ENCODE measurements at places on chromosomes 16 and 17.

DNA sequence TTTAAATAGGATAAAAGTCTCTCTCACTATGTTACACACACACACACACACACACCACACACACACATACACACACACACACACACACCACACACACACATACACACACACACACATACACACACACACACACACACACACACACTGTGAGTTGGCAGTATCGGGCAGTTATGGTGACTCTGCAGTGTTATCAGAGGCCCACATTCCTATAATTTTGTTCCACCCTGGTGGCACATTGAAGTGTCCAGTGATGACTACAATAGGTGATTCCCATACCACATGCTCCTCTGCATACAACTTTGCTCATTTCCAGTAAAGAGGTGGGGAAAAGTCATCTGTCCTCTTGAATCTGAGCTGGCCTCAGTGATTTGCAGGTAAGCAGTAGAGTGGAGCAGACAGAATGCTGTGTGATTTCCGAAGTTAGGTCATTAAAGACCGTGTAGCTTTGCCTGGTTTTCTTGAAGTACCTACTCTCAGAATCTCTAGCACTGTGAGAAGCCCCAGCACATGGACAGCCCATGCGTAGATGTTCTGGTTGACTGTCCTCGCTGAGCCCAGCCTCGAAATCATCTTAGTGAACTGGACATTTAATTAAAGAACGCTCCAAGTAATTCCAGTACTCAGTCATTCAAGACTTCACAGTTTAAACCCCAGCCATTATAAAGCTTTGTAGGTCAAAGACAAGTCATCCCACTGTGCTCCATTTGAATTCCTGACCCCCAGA lies 836.6 kb upstream of the SOX9 start:
- DNase-seq, result no peak

- no peak for DNase-seq
Measured at GRCh38 chr17:80732268-80732667, 187.6 kb downstream of the RPTOR start.

DNA sequence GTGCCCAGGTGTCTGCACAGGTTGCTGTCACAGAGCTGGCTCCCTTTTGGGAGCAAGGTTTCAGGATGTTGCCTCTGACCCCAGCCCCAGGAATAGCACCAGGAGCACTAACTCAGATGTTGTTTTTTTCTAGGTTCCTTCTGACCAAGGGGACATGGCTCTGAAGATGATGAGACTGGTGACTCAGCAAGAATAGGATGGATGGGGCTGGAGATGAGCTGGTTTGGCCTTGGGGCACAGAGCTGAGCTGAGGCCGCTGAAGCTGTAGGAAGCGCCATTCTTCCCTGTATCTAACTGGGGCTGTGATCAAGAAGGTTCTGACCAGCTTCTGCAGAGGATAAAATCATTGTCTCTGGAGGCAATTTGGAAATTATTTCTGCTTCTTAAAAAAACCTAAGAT lies 28.1 kb downstream of the SCPEP1 start:
- no peak for DNase-seq

GRCh38 chr17:53607475-53607874 lies 215.3 kb upstream of the KIF2B start:
- DNase-seq, result no peak

DNA sequence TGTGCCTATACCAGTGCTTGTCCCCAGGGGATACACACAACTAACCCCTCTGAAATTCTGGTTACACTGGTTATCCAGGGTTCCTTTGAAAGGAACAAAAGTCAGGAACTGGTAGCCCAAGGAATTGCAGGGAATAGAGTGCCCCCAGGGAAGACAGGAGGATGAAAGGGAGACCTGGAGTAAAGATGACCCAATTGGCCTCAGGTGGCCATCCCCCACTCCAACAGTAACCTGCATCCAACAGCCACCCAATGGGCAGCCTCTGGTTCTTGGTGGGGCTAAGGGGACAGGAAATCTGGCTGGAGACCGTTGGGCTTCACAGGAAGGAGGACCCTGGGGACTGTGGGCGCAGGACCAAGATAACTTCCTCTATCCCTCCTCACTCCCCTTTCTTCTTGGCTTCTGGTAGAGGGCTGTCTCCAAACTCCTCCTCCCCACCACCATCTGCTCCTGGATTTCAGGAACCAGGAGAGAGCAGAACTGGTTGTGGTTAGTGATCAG lies 826 bp upstream of the MPO start:
- no peak for DNase-seq

- no peak for DNase-seq
Measured at GRCh38 chr17:40198576-40198975, 20.5 kb upstream of the WIPF2 start.

GRCh38 chr17:35972945-35973332 lies 8.4 kb downstream of the CCL16 start:
- no peak for DNase-seq

DNA sequence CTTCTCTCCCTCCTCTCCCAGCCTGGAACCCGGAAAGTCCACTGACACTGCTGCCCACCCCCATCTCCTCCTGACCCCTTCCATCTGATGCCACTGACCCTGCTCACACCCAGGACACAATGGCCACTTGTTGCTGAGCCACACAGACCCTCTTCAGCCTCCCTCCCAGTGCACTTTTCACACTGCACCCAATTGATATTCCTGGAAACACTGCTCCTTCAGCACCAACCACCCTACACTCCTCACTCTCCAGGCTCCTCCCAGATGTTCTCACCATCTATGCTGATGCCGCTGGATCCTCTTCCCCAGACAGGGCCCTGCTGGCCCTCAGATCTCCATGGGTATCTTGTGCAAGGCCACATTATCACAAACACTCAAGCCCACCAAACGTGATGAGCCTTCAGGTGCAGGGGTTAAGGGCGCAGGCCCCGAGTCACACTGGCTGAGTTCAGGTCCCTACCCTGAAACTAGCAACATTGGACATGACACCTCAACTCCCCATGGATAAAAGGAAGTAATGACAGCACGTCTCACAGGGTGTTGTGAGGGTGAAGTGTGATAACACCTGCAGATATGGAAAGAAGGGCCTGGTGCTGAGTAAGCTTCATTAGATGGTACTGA lies 238.1 kb downstream of the ZNF423 start:
- no peak for DNase-seq

DNA sequence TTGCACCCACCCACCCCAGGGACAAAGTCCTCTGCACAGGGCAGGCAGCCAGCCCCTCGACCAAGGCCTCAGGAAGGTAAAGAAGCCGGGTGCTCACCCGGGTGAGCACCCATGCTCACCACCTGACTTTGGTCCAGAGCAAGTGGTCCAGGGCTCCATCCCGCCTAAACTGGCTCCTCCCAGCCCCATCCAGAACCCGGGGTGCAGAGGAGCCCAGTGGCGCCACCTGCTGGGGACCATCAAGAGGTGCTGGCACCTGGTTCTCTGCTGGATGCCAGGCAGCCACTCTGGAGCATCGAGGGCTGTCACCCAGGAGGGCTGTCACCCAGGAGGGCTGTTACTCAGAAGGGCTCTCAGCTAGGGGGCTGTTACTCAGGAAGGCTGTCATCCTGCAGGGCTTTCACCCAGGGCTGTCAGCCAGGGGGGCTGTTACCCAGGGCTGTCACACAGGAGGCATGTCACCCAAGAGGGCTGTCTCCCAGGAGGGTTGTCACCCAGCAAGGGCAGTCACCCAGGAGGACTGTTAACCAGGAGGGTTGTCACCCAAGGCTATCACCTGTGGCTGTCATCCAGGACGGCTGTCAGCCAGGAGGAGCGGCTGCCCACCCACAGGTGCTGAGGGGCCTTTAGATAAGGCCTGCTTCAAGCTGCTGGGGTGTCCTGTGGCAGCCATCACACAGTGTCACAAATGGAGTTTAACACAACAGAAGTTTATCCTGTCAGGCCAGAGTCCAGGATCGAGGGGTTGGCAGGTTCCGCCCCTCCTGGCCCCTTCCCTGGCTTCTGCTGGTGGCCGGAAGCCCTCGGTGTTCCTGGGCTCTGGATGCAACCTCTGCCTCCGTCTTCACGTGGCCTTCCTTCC lies 98.5 kb downstream of the TNFRSF13B start:
- DNase-seq, result peak; percentile 42

DNA sequence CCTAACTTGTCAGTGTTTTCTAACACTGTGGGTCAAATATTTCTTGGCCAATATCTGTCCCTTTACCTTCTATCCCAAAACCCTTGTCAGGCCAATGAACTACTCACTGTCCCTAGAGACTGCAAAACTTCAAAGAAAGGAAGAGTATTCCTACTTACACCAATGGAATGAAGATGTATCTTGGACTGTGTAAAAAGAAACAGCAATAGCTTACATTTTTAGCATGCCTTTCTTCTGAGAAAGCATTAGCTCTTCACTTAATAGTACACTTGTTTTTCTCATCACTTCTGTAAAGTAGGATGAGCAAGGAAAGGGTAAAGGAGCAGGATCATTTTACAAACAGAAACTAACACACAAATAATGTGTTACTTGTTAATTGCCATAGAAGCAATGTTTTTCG lies 73.9 kb downstream of the STH start:
- no peak for DNase-seq

DNA sequence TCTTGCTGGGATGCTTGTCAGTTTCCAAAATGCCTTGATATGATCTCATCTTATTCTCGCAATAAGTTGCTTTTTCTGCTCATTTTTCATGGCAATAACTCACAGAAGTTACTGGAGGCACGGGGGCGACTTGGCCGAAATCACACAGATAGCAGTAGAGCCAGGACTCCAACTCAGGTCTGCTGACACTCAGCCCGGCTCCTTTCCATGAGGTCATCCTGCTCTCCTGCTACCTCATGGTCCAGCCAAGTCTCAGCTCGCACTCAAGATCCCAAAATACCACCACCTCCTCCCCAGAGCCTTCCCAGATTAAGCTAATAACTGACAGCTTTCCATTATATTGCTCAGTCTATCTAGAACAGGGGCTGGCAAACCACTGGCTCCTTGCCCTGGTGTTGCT lies 269.5 kb downstream of the MAP2K4 start:
- no peak for DNase-seq

DNA sequence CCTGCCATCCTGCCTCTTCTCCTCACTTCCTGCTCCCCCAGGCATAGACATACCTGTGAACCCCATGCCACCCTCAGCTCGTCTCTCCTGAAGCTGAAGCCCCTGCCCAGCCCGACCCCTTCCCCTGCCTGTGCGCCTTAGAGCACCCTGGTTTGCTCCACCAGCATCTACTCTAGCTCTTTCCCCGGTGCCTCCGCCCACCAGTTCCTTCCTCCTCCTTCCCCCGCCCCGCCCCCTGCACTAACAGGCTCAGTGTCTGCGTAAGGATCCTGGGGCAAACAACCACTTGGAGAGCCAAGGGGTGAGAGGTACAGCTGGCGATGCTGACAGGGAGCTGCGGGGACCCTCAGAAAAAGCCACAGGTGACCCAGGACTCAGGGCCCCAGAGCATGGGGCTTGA lies 1.9 kb downstream of the GPR142 start:
- peak; percentile 62 for DNase-seq

DNA sequence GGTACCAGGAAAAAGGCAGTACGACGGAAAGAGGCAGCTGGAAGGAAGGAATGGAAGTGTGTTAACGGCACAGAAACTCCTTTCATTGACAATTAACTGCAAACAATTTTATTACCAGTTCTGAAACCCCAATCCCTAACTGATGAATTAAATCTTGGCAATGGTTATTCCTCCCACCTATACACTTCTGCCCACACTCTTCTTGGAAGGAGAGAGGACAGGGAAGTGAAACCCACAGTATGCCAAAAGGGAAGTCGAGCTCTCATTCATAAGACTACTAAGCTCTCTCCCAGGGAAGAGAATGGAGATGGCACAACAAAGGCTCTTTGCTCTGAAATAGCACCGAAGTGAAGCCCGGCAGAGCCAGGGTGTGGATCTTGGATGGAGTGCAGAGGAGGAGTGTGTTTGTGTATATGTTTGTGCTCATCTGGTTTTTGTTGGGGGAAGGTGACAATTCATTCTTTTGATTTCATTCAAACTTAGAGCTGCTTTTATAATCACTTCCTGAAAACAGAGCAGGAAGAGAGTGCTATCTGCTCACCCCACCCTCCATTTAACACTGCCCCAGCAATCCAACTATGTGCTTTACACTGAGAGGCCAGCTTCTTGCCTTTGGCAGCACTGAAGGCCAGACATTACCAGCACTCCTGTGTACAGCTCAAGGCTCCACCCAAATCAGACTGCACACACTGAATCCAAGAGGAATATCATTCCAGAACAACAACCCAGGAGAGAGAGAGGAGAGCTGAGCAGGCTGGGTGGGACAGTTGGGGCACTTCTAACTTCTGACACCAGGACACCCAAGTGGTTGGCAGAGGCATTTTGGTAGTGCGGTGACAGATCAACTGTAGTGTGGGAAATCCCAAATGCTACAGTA lies 68.7 kb downstream of the HIC1 start:
- DNase-seq, result no peak

DNA sequence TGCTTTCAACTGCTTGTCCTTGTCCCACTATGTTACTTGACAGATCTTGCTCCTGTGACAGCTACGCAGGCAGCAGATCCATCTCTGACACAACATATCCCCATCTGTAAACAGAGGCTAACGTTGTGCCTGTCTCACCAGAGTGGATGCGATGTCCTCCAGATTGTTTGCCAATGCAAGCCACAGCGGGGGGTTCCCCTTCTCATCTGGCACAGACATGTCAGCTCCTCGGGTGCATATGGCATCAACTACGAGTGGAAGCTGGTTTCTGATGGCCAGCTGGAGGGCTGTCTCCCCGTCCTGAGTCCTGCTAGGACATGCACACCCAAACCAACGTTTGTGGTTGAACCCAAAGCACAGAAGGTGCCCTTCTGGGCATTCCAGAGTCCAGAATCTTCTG lies 39.0 kb downstream of the CYB5D2 start:
- DNase-seq, result no peak

DNA sequence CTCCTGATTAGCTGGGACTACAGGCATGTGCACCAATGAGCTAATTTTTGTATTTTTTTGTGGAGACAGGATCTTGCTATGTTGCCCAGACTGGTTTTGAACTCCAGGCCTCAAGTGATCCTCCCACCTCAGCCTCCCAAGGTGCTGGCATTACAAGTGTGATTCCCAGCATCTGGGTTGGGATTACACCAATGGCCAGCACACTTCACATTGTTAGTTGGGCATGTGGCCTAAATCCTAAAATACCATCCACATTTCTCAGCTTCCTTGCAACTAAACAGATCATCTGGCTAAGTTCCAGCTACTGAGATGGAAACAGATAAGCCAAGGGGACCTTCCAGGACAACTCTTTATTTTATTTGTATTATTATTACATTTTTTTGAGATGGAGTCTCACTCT lies 9.9 kb downstream of the RABEP2 start:
- DNase-seq, result no peak

- no peak for DNase-seq
Measured at GRCh38 chr17:79408251-79408650, 202.6 kb downstream of the RBFOX3 start.

All from stimulated activated CD4-positive, alpha-beta T cell treated with anti-CD3 and anti-CD28 coated beads, Interleukin-2, amount 100 ng/mL, for 24 hours (primary cell).